ENCODE measurements at places on chromosomes 13 and 19.

- peak; percentile 19 for DNase-seq
Observed at GRCh38 chr19:7547159-7547558, 11.6 kb downstream of the PNPLA6 start.

DNA sequence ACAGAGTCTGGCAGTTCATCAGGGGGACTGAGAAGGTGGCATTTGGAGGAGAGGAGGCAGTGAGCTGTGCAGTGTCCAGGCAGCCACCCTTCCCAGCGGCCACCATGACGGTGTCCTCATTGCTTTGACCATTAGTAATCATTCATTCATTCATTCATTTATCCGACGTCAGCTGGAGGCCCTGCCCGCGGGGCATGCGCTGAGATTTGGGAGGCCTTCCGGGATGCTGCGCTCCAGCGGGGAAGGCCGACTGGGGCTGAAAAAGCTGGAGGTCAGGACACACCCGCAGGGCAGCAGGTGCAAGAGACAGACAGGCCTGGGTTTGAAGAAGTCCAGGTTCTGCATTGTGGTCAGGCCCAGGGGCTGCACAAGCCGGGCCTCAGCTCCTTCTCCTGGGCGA, 8.9 kb downstream of the TTYH1 start:
- no peak for DNase-seq

DNA sequence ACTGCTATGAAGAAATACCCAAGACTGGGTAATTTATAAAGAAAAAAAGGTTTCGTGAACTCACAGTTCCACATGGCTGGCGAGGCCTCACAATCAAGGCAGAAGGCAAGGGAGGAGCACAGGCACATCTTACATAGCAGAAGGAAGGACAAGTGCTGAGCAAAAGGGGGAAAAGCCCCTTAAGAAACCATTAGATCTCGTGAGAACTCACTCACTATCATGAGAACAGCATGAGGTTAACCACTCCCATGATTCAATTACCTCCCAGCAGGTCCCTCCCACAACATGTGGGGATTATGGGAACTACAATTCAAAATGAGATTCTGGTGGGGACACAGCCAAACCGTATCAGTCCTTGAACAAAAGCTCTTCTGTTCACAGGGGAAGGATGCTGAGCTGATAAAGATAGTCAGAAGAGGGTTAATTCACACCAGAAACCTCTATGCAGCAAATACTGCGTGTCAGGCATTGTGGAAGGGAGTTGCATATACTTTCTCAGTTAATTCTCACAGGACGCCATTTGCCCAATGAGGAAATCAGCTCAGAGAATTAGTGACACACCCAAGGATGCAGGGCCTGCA, 246.2 kb downstream of the FOXO1 start:
- DNase-seq, result no peak

- no peak for DNase-seq
Observed at GRCh38 chr13:75621147-75621546, 15.0 kb upstream of the LMO7 start.

DNA sequence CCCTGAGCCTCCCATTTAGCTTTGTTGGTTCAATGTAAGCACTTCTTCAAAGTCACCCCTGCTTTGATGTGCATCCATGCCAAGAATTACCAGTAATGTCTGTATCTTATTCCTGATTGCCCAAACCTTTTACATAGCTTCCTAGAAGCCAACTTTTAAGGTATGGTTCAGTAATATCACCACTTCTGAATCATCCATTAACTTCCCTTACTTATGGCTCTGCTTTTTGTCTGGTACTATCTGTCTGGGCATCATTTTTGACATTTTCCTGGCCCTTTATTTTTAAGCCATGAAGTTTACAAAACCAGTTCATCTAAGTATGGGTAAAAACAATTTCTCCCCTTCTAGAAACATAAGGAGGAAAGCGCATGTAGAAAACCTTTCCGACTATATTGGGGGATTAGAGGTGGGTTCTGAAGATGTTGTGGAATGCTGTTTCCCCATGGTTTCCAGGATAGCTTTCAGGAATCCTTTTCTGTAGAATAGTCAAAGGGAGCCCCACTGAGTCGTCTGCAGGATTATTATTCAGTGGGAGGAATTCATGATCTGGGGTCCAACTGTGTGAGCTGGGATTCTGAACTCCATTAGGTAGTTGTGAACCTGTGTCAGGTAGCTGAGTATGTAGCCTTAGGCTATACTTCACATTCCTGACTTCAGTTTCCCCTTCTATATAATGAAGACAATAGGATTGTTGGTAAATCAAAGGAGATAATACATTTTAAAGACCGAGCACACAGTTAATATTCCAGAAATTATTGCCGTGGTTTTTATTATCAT, 163.8 kb downstream of the SUCLA2 start:
- no peak for DNase-seq

GRCh38 chr19:28885965-28886364, 327.0 kb downstream of the UQCRFS1 start:
- DNase-seq, result no peak

- DNase-seq, result no peak
Observed at GRCh38 chr13:40016953-40017660, 361.6 kb downstream of the COG6 start.

GRCh38 chr13:27971236-27971645, 2.1 kb upstream of the CDX2 start:
- no peak for DNase-seq

- DNase-seq, result no peak
Observed at GRCh38 chr19:10544242-10544752, 593 bp downstream of the ATG4D start.

GRCh38 chr19:24040621-24041020, 46.4 kb upstream of the ZNF254 start:
- no peak for DNase-seq

GRCh38 chr13:49897713-49898112, 38.4 kb downstream of the SPRYD7 start:
- DNase-seq, result no peak

DNA sequence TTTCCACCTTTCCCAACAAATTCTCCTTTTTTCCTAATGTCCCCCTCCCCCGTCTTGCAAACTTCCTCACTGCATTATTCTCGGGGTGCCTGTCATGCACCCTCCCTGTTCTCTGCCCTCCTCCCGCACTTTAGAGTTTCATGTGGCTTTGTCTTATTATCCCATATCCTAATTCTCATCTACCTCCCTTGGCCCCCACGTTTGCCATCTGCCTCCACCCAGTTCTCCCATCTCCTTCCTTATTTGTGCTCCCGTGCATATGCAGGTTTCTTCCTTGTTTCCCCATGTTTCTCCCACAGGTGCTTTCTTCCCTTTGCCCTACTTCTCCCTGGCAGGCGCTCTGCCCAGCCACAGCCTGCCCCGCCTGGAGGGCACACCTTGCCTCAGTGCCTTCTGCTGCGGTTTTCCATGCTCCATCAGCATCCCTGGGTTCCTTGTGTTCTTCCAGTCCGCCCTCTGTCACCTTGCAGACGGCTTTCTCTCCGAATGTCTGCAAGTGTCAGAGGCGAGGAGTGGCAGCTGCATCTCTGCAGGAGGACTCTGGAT, 1.5 kb downstream of the SPATA13 start:
- DNase-seq, result no peak

DNA sequence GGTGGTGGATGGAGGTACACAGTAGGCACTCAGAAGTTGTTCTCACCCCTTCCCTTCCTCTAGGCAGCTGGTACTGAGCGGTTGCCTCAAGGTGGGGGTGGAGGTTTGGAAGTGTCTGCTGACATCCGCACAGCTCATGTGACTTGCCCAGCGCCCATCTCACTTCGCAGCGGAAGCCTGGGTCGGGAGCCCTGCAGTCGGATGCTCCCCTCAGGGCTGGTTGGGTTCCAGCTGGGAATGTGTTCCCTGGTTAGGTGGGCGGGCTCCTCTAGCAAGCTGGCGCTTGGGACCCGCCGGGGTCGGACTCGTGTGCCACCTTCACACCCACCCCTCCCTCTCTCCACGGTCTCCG, 10.2 kb downstream of the PPP1R37 start:
- peak; percentile 74 for DNase-seq

GRCh38 chr13:85277748-85278147, 521.5 kb downstream of the SLITRK6 start:
- DNase-seq, result no peak

GRCh38 chr13:95479731-95480130, 72.8 kb upstream of the CLDN10 start:
- no peak for DNase-seq

GRCh38 chr13:50078895-50079654, 63.8 kb downstream of the KCNRG start:
- no peak for DNase-seq

DNA sequence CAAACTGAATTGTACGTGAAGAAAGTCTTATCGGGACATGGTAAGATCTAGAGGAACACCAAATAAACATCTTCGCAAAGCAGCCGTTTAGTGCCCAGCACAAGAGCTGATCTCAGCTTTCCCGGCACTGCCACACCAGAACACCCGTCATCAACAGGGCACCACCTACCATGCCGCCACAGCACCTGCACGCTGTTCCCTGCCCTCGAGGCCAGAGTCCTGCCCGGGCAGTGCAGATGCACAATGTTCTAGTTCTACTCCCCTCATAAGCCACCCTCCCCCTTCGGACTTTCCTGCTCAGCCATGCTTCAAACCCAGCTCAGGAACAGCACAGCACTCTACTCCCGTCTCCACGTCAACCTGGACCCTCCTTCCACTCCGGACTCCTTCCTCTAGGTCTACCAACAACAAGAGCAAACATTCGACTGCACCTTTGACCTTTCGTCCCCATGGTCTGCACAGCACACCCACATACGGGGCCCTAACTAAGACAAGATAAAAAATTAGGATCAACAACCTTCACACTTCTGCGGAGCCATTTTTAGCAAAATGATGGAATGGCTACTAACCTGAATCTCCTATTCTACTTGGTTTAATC, 25.1 kb downstream of the TUBGCP3 start:
- no peak for DNase-seq

- no peak for DNase-seq
Observed at GRCh38 chr19:13417054-13417453, 89.2 kb downstream of the CACNA1A start.

- no peak for DNase-seq
Observed at GRCh38 chr19:57110592-57111328, 9.0 kb upstream of the USP29 start.

DNA sequence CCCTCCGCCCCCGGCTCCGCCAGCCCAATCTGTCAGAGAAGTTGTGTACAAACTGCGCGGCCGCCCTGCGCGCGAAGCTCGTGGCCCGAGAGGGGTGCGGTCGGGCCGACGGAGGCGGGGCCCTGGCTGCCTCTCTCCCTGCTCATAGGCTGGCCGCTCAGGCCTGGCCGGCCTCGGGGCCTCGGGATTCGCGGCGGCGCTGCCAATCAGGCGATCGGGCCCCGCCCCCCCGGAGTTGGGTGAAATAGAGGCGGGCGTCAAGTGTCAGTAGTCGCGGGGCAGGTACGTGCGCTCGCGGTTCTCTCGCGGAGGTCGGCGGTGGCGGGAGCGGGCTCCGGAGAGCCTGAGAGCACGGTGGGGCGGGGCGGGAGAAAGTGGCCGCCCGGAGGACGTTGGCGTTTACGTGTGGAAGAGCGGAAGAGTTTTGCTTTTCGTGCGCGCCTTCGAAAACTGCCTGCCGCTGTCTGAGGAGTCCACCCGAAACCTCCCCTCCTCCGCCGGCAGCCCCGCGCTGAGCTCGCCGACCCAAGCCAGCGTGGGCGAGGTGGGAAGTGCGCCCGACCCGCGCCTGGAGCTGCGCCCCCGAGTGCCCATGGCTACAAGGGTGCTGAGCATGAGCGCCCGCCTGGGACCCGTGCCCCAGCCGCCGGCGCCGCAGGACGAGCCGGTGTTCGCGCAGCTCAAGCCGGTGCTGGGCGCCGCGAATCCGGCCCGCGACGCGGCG, at the start of gene KLF5:
TSS of gene KLF5 (plus strand) at position 270 of the 724 bp plus-strand sequence. CDS start at position 593, 323 bp downstream.
- peak; percentile 86 for DNase-seq

DNA sequence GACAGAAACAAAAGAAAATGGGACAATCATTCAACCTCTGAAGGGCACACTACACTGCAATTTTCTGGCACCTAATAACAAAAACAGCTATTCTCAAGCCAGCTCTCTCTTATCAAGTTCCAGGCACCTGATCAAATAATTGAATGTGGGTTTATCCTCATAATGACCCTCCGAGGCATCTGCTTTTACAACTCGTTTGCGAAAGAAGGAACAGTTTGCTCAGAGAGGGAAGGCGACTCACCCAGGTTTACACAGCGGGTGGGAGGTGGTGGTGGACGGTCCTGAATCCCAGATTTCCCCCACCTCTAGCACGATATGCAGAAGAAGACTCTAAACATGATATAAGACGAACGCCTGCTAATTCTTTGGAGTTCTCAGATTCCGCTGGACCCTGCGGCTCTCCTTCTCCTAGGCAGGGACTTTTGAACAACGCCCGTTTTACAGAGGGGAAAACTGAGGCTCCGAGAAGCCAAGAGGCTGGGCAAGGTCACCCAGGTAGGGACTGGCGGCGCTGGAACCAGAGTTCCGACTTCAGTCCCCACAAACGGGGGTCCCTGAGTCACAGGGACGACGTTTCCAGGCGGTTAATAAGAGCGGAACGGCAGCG, 641 bp downstream of the SGTA start:
- DNase-seq, result no peak

GRCh38 chr19:44608391-44608821, 5.0 kb upstream of the IGSF23 start:
- DNase-seq, result no peak

- no peak for DNase-seq
Observed at GRCh38 chr19:38392707-38393308, 4.3 kb downstream of the SPRED3 start.
